ENCODE measurements at places on chromosomes 7 and 10.

DNA sequence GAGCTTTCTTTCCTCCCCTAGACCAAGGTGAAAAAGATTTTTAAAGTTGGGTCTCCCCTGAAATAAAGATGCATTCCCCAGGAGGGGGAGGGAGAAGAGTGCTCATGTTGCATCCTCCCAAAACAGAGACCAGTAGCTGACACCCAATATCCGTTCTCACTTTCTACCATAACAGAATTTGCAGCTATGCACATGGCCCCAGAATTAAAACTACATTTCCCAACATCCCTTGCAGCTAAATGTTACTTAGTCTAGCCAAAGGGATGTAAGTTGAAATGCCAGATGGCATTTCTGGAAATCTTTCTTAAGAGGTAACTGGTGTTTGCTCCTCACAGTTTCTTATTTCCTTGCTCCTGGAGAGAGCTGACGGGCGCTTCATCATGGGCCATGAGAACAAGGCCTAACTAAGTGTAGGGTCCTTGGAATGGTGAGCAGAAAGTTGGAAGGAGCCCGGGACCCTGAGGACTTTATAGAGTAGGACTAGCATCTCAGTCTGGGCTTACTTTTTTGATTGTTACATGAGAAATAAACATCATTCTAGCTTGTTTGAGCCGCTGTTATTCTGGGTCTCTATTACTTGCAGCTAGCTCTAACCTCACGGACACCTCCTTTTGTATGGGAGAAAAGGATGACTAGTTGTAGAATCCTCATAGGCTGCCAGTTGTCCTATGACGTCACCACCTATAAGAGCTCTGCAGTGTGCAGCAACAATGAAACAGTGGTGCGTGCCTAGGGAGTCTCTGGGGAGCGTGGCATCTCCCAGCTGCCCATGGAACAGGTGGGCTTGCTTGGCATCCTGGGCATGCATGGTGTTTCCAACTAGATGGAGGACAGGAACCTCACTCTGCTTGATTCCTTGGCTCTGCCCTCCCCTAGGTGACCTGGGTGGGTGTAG, 46.1 kb upstream of the EXOC6 start:
- no peak for DNase-seq

DNA sequence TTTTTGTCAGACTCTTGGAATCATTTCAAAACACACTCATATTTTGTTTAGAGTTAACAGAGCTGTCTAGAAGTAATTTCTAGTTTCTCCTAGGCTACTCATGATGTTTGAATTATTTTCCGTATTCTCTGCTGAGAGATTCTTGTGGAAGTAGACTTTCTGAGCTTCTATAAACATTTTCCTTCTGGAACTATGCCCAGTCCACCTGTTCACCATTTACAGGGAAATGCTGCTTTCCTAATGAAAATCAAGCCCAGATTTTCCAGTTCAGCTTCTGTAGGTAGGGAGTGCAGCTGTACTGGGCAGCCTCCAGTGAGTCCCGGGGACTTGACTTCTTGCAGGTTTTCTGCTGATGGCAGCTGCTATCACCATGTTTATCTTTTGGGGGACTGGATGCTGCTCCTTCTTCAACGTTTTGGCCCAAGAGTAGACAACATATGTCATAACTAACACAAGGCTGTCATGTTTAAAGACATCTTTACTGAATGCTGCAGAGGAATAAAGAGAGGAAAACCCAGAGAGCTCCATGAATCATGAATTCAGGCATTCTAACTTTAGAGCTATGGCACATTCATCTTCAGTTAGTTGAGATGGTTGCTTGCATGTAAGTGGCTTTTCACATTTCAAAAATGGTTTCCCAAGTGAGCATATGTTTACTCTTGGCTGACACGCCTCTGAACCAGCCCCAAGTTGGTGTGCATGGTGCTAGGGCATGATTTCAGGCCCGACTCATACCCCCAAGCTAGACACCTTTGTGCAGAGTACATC, 85.6 kb downstream of the SDK1 start:
- DNase-seq = no peak

- DNase-seq = no peak
Observed at GRCh38 chr10:59324597-59324996, 37.8 kb downstream of the FAM13C start.

GRCh38 chr10:35635576-35635975, 6.5 kb downstream of the FZD8 start:
- DNase-seq = no peak

GRCh38 chr7:20270867-20271266, 53.7 kb upstream of the MACC1 start:
- DNase-seq = no peak

- no peak for DNase-seq
Observed at GRCh38 chr7:129489491-129489890, 12.8 kb upstream of the SMKR1 start.

DNA sequence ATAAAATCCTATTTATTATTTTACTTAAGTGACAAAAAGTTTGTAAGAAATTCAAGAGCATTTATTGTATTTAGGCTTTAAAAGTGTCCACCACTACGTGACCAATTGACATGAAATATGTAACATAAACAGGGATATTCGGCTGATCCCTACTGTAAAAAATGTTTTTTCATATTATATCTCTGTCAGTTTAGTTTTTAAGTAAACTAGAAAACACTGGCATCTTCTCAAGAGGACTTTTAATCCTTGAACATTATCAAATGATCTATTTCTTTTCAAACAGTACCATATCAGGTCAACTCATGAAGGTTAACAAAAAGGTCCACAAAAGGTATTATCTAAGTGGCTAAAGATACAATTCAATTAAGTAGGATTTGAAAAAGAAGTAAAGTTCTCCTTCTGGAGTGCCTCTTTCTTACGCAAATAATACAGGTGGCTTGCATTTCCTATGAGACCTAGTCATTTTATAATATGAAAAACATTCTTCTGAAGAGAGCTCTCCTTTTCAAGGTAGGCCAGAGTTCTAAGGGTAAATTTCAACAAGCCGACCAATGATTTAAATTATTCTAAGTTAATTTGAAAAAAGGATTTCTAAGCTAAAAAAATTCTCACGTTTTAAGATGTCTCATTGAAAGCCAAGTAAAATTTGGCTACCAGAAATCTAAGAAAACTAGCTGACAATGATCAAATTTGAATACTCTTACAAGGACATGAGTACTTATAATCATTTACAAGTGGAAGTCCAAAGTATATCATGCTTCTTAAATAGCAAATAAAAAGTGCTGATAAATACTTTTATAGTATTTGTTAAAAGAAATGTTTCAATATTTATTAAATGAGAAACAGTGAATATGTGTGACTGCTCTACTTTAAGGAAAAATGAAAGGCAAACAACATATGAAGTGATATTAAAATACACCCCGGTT, 133.5 kb downstream of the NRBF2 start:
- DNase-seq = no peak

DNA sequence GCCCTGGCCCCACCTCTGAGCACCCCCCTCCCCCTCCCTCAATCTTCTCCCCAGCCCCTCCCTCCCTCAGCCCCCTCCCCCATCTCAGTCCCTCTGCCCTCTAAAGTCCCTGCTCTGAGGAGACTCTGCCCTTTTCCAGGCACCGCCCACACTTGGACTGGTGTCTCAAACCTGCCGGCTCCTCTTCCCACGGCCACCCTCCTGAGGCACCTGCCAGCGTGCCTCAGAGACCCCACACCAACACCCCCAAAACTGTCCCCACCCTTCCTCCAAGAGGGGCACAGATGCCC, 34.6 kb upstream of the HSPB1 start:
- no peak for DNase-seq

DNA sequence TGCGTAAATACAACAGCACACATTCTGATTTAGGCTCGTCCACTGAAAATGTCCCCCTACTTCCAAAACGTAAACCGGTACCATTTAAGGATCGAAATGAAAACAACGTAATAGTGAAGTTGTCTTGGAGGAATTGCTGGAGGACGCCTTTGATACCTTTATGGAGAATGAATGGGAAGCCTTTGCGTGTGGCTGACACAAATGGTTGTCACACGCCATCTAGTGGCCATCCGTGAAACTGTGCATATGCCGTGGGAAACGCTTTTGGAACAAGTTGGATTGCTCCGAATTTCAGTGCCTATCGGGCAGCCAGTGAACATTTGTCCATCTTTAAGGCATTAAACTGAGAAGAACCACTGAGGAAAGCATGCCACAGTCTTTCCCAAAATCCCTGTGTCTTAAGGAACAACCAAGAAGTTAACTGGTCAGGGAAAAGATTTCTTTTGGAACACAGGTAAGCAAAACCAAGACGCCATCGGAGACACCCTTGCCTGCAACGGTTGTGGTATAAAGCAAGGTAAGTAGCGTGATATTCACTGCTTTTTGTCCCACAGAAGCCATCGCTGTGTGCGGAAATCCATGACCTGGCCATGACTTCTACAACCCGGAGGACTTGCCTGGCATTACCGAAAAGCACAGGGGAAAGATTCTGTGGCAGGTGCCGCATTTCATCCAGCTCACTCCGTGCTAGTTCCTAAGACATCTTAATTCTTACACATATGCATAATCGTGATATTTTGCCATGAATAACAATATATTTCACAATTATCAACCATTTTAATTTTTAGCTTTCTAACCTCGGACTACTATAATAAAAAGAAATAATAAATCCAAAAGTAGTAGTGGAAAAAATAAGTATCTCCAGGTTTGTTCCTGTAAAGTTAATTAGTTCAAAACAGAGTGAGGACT, 100.6 kb downstream of the FAM204A start:
- DNase-seq = peak; percentile 27

- no peak for DNase-seq
Observed at GRCh38 chr7:8134089-8134733, 127.8 kb downstream of the ICA1 start.

DNA sequence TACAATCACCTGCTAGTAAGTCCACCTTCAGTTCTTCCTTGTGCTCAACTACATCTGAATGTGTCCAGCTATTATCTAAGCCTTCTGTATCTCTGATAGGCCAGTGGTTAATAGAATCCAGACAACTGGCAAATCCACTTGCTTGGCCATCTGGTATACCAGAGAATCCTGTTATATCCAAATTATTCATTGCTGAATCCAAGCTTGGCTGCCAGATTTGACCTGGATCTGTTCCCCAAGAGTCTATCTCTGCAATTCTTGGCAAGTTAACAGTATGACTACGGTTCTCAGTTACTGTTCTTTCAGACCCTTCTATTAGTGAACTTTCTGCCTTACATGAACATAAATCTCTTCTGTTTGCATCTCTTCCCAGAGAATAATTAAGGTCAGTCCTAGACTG, 154.6 kb upstream of the TARP start:
- DNase-seq = no peak

DNA sequence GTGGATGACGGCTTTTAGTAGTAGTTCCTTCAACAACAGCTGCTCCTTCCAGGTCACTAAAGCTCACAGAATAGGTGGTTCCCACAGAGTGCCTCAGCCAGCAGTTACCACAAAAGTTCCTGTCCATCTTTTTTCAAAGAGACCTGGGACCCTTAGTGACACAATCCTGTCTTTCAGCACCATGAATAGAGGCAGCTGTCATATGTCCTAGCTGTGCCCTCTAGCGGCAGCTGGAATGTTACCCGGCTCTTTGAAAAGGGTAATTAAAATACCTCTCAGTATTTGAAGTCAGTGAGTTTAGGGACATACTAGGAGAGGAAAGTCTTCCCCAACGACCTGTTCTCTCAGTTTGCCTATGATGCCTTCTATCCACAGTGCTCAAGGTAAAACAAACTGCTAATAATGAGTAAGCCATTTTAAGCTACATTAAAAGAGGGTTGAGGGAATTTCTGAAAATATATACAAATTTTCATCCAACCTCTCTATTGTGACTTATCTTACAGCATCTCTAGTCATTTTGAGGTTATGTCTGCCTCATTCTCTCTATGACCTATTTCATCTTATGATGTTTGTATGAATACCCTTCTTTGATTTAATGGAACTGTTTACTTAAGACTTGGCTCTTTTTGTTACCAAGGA, 290.8 kb downstream of the NXPH1 start:
- DNase-seq = peak; percentile 27

- DNase-seq = no peak
Observed at GRCh38 chr10:1409392-1409791, 327.9 kb downstream of the ADARB2 start.

DNA sequence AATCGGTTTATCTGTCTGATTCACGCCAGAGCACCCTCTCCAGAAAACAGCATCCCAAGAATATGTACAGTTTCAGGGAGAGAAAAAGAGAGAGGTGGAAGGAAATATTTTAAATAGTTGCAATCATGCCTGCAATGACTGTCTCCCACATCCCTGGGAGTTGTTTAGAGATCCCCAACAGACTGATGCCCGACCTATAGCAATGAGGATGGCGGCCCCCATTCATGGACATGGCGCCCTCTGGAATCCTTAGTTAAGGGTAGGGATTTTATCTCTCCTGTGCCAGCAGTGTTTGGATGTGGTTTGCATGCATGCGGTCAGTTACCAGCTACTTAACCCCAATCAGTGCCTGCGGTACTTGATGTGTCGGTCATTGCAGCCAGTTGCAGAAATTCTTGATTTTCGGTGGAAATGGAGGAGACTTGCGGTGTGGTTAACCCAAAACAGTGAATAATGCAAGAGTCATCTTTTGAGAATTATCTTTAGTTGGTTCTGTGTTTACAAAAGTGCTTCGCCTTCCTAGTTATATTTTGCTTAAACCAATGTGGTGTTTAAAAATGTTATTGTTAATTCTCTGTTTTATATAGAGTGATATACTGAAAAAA, 186.0 kb upstream of the TCF7L2 start:
- no peak for DNase-seq

GRCh38 chr7:28481091-28481926, 69.0 kb downstream of the CREB5 start:
- no peak for DNase-seq

GRCh38 chr7:7703427-7703826, 15.0 kb downstream of the RPA3 start:
- DNase-seq = no peak

- no peak for DNase-seq
Observed at GRCh38 chr10:21699575-21699974, 165.5 kb downstream of the MLLT10 start.

DNA sequence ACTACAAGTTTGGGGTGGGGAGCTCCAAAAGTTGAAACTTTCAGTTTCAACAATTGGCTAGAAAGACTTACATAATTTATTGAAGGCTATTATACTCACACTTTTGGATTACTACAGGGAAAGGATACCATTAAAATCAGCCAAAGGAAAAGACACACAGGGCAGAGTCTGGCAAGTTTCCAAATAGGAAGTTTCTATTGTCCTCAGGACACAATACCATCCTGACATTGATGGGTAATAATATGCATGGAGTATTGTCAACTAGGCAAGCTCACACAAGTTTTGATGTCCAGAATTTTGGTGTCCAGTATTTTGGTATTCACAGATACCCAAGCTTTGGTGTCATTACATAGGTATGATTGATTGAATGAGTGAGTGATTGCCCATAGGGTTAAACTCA, 872.6 kb upstream of the SORCS1 start:
- no peak for DNase-seq

GRCh38 chr7:26166684-26167266, 14.8 kb downstream of the NFE2L3 start:
- no peak for DNase-seq

GRCh38 chr7:130721486-130722277, 12.3 kb downstream of the KLF14 start:
- DNase-seq = peak; percentile 12

DNA sequence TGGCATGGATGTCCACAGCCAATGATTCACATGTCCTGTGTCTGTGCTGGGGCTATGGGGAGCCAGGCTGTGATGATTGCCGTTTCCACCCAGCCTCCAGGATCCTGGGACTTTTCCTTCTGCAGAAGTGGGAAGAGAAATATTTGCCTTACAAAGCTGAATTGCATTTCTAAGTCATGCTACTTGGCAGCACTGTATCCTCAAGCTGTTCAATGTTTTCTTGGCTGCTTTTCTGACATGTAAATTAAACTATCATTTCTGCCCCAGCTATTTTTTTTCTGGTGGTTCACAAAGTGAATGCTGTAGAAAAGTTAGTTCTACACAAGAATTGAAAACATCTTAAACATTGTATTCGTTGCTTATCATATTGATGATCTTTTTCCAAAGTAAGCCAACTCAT, 51.9 kb upstream of the TCERG1L start:
- DNase-seq = no peak

Data from NCI-H187 (cell line).